ENCODE measurements at places on chromosomes 4 and X.

GRCh38 chr4:76434901-76435527, at the start of gene SHROOM3:
SHROOM3 (plus strand) TSS chr4:76435229; CDS start chr4:76436053, 824 bp downstream.
- no peak for DNase-seq

DNA sequence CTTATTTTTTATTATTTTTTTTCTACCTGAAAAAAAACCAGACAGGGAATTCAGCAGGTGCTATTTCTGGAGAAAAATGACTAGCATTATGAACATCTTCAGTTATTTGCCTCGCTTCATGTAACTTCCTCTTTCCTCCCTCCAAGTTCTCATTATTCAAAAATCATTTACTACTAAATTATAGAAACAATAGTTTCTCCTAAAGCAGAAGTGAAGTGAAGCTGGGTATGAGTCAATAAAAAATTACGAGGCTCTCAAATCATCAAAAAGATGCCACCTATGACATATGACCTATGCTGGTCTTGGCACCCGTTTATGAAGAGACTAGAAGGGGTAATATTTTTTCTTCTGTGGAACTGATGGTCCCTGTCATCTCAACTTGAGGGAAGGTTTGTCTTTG, 145.0 kb upstream of the AADAT start:
- no peak for DNase-seq

GRCh38 chr4:59238212-59238611, 1961.9 kb upstream of the ADGRL3 start:
- DNase-seq = no peak

- no peak for DNase-seq
Measured at GRCh38 chr4:140343303-140343702, 30.1 kb upstream of the SCOC start.

- DNase-seq = peak; percentile 63
Measured at GRCh38 chr4:164753873-164754488, at the start of gene SMIM31. SMIM31 (plus strand) TSS chr4:164754131; CDS start chr4:164770444, 16,313 bp downstream.

DNA sequence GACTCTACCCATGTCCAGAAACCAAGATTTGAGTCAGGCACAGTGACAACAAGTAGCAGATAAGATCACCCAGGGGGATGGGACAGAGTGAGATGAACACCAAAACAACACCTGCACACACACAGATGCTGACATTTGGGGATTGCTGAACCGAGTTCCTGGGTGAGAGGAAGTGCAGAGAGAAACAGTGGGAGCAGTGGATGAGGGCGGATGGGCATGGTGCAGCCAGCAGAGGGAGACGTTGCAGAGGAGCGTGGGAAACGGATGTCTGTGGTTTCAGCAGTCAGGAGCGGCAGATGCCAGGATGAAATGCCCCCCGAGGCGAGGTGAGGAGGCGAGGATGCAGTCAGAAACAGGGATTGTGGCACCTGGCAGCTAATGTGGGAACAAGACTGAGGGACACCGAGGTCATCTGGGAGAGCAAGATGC, 78.6 kb upstream of the STS start:
- no peak for DNase-seq

- DNase-seq = no peak
Measured at GRCh38 chrX:118025226-118025625, 91.4 kb downstream of the KLHL13 start.

- DNase-seq = no peak
Measured at GRCh38 chr4:24547979-24548378, 36.4 kb downstream of the DHX15 start.

GRCh38 chr4:83858131-83858530, 322.2 kb downstream of the GPAT3 start:
- DNase-seq = no peak

- no peak for DNase-seq
Measured at GRCh38 chr4:152063621-152064240, 302.9 kb upstream of the GATB start.

DNA sequence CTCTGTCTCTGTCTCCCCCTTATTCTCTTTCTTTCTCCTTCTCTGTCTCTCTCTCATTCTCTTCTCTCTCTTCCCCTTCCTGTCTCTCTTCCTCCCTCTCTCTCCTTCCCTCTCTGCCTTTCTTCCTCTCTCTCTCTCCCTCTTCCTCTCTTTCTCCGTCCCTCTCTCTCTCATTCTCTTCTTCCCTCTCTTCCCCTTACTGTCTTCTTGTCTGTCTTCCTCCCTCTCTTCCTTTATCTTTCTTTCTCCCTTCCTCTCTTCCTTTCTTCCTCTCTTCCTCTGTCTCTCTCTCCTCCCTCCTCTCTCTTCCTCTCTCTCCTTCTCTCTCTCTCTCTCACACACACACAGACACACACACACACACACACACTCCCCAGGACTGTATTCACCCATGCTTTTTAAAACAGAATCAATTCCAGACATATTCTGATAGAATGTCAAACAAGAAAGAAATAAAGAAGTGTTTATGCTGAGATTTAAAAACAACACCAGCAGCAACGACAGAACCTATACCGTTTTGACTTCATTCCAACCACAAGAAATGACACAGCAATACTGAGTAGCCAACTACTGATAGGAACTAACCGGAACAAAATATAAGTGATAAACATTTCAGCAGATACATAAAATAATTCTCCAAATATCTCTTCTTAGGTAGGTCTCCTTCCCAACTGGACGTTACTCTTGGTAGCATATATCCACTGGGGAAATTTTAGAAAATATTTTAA, 296.7 kb downstream of the ASMT start:
- DNase-seq = no peak

DNA sequence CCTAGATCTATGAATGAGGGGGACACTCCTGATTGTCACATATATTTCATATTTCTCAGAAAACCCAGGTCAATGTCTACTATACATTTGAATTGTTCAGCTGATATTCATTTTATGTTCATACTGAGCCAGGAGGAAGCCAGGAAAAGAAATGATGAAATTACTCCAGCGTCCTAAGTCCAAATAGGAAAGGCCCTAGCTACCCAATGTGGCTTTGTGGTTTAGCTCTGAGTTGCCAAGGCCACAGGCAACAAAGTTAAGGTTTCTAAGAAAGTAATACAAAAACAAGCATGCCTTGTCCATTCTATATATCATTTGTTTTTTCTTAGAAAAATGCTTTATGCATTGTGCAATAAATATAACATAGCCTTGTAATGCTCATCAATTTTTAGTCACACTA, 4.5 kb upstream of the CSN2 start:
- DNase-seq = no peak

DNA sequence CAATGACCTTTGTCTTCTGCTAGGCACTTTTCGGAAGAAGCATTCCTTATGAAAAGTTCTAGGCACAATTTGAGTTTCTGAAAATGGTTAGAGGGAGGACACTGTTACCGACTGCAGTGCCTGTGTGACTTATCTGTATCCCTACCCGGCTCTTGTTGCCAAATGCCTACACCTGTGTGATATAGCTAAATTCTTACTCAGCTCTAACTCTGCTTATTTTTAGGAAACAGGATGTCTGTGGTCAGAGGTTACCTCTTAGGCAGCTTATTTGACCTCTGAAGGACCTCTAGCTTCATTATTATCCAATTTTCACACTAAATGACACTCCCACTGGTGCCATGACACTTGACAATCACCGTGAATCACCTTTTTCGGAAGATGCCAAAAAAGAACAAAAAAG, 561.1 kb upstream of the SMIM31 start:
- DNase-seq = no peak

GRCh38 chr4:171876636-171877035, 63.4 kb downstream of the GALNTL6 start:
- no peak for DNase-seq

DNA sequence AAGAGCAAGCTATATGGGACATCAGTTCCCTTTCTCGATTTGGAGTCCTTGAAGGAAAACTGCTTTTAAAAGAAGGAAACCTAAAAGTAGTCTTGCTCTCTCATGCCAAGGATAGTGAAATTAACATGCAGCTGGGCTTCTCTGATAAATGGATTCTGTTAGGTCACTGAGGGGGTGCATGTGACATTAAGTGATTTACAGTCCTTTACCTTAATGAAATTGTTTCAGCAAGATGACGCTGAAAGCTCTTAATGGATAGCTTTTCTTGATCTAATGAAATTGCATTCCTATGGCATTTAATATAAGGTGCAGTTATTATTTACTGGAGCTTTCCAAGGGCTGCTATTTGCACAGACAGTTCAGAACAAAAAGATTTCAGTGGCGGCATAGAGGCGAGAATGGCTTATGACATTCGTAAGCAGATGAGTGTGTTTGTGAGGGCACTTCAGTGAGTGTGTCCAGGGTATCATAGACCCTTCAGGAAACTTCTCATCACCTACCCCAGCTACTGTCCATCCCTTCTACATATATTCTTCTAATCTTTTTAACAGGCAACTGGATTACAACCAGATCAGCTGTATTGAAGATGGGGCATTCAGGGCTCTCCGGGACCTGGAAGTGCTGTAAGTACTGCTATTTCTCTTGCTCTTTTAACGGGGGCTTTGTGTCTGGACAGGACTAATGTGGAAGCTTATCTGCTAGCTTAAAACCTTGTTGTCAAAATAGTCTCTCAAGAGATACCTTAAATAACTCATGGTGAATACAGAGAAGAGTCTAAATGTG, 219.9 kb upstream of the PACRGL start:
- DNase-seq = no peak

GRCh38 chrX:147962476-147962875, 18.7 kb upstream of the FMR1NB start:
- DNase-seq = no peak

GRCh38 chr4:36997727-36998126, 246.8 kb upstream of the NWD2 start:
- DNase-seq = no peak

DNA sequence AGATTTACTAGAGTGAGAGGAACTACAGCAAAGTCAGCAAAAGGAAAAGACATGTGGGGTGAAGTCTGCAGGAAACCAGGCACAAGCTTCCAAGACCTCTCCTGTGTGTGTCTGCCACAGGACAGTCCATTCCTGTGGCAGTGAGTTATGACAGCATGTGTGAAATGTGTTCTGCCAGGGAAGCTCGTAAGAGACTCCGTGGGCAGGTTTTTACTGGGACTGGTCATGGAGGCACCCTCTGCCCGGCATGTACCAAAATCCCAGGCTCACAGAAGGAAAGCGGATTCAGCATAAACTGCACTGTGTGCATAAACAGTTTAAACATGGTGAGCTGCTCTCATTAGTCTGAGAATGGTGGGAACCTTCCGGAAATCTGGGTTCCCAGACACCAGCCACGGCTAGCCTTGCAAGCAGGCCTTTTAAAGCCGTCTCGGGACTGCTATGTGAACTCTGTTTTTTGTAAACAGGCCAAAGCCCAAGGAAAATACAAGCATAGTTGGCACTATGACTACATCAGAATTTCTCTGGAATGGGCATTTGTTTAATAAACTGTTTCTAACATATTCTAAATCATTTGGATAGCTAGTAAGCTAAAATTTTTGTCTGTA, 288.5 kb downstream of the TENM3 start:
- no peak for DNase-seq

- no peak for DNase-seq
Measured at GRCh38 chr4:38930204-38930603, 62.6 kb downstream of the FAM114A1 start.

DNA sequence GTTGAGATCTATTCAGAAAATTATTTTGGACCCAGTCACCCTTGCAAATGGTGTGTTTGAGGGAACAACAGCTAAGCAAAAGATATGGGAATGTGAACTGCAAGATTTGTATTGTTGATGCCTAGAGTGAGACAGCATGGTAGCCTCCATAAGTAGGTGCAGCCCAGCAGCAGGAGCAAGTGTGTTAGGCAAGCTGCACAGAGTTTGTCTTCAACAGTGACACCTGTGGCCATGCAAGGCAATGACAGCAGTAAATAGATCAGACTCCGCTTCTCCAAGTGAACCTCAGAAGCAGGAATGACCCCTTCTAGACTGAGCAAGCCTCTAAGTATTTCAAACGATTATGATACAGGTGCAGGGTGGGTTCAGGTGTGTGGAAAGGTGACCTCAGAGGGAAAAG, 133.4 kb upstream of the MSX1 start:
- DNase-seq = no peak

- no peak for DNase-seq
Measured at GRCh38 chr4:37425857-37426256, 181.3 kb downstream of the NWD2 start.

GRCh38 chrX:120428309-120428708, 40.8 kb downstream of the LAMP2 start:
- no peak for DNase-seq

DNA sequence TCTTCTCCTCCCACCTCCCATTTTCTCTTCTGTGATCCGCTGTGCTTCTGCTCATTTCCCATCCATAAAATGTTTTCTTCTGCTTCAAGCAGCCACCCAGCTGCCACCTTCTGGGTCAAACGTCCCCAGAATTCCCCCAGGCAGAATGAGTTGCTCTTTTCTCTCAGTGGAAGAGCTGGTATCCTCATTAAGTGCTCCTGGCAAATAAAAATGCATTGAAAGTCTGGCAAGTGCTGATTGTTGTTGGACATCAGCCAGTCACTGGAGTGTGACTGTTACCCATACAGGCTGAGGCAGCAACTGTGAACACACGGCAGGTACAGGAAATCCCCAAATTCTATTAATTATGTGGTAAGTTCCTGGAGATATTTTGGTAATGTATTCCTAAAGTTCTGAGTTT, 52.6 kb downstream of the LIMCH1 start:
- peak; percentile 87 for DNase-seq

DNA sequence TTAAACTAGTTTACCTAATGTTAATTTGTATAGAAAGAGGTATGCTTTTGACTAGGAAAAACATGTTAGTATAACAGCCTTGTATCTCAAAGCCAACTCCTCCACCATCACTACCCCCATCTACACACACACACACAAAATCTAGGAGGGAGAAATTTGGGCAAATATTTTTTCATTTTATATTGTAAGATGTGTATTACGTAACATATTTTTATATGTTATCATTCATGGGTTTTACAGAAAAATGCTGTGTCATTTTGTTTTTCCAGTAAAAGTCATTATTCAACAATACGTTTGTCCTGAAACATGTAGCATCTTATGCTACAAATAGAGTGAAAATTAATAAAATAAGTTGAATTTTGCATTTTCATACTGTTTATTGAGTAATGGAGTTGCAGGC, 3.0 kb downstream of the SULT1B1 start:
- no peak for DNase-seq

GRCh38 chrX:19440713-19441112, 74.6 kb downstream of the MAP3K15 start:
- no peak for DNase-seq

GRCh38 chr4:3363411-3364141, 70.8 kb downstream of the RGS12 start:
- no peak for DNase-seq

DNA sequence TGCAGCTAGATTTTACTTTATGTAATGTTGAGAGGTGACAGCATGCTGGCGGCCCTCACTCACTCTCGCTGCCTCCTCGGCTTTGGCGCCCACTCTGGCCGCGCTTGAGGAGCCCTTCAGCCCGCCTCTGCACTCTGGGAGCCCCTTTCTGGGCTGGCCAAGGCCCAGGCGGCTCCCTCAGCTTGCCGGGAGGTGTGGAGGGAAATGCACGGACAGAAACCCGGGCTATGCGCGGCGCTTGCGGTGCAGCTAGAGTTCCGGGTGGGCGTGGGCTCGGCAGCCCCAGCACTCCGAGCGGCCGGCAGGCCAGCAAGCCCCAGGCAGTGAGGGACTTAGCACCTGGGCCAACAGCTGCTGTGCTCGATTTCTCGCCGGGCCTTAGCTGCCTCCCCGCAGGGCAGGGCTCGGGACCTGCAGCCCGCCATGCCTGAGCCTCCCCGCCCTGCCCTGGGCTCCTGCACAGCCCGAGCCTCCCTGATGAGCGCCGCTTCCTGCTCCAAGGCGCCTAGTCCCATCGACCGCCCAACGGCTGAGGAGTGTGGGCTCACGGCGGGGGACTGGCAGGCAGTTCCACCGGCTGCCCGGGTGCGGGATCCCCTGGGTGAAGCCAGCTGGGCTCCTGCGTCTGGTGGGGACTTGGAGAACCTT, 128.7 kb downstream of the GASK1B start:
- DNase-seq = peak; percentile 19

Data from NCI-H1105 treated with DMSO at 0.1 percent for 48 hours (cell line).